ENCODE measurements at places on chromosomes 5 and 9.

DNA sequence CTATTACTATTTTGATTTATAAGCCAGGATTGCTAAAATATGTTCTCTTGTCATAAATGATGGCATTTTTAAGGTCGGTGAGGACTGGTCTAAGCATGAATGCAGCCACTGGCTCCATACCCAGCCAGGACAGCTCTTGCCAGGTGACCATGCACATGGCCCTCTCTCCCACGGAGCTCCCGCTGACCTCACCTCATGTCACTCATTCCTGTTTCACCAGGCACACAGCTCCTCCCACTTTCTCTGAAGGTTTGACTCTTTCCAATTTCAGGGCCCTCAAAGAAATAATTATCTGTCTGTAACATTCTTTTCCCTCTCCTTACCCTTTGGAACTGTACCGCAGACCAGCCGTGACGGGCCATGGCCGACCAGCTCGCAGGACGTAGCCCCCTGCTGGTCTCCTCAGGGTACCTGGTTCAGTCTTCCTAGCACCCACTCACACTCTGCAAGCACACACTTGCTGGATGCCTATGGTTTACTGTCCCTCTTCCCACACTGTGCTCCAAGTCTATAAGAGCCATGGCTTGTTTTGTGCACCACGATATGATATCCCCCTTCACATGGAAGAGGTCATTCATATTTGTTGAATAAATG lies 72.5 kb downstream of the LIFR start:
- DNase-seq: peak; percentile 26
- peaks cover 4% of the 10 kb centered on the region for H3K27me3 ChIP-seq
- H3K4me1 ChIP-seq: no peaks in the 10 kb centered on the region
- H3K27ac ChIP-seq: no peak overlapping the region
- no peaks in the 10 kb centered on the region for H3K36me3 ChIP-seq
- H3K4me3 ChIP-seq: no peak overlapping the region

DNA sequence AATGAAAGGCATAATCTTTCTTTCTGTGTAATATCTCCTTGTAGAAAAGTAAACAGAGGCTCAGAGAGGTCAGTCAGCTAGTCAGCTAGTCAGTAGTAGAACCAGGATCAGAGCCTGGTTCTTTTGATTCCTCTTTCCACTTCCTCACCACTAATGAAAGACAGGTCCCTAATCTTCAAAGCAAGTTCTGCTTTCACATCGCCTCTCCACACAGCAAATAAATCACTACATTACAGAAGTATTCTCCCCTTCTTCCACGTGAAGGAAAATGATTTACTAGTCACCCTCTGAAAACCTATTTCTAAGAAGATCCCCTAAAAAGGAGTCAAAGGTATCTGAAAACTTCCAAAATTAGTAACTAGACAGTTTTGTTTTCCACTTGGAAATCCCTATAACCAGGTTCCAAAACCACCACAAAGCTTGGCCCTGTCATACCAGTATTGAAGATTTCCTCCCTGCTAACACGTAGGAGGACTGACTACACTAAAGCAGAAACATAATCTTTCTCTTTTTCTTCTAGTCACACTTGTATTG lies 140.5 kb upstream of the TARS1 start:
- DNase-seq: no peak
- peaks cover 3% of the 10 kb centered on the region for H3K4me1 ChIP-seq
- no peaks in the 10 kb centered on the region for H3K27me3 ChIP-seq

DNA sequence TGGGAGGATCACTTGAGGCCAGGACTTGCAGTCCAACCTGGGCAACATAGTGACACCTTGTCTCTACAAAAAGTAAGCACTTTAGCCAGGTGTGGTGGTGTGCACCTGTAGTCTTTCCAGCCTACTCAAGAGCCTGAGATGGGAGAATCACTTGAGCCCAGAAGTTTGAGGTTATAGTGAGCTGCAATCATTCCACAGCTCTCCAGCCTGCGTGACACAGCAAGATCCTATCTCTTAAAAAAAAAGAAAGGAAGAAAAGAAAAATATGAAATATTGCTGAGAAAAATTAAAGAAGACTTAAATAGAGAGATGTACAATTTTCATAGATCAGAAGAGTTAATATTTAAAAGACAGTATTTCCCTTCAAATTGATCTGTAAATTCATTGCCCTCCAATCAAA lies 76.4 kb downstream of the SMIM15 start:
- DNase-seq: peak; percentile 46
- H3K27ac ChIP-seq: no peak overlapping the region
- no peak overlapping the region for H3K4me3 ChIP-seq
- no peaks in the 10 kb centered on the region for H3K36me3 ChIP-seq

GRCh38 chr5:107917983-107918382 lies 247.2 kb upstream of the EFNA5 start:
- DNase-seq: no peak
- no peaks in the 10 kb centered on the region for H3K4me1 ChIP-seq
- H3K4me3 ChIP-seq: no peak overlapping the region
- H3K27me3 ChIP-seq: no peaks in the 10 kb centered on the region
- H3K36me3 ChIP-seq: no peaks in the 10 kb centered on the region

DNA sequence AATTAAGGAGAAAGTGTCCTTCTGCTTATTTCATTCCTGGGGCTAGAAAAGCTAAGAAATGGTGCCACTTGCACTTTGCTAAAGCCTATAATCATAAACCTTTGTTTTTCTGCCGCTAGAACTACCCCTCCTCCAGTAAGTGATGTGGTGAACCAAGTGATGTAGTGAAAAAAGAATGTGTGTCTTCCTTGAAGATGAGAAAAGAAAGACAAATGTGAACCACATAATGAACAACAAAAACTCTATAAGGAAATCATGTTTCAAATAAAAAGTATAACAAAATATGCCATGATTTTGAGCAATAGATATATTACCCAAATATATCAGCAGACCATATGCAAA lies 179.0 kb upstream of the SGCD start:
- H3K27me3 ChIP-seq: no peaks in the 10 kb centered on the region
- no peaks in the 10 kb centered on the region for H3K4me1 ChIP-seq
- no peaks in the 10 kb centered on the region for H3K36me3 ChIP-seq

DNA sequence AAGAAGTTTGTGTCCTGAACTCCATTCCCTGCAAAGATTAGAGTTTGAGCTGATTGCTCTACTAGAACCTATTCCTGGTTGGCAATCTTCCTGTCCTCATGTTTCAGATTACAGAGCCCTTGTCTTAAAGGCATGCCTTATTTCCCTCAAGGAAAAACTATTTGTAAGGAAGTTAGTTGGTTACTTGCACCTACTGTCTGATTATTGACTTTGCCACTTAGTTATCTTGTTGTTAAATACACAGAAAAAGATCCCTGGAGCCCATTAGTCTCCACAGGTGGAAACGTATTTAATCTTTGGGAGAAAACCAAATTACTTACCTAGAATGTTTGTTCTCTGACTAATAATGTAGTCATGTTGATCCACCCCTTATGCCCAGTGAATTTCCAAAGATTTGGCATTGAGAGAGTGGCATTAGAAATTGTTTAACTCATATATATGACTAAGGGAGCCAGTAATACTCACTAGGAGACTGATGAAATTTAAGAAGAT lies 132.3 kb upstream of the ELL2 start:
- H3K27ac ChIP-seq: no peak overlapping the region
- no peak overlapping the region for H3K4me3 ChIP-seq
- no peaks in the 10 kb centered on the region for H3K27me3 ChIP-seq
- no peak for DNase-seq
- no peaks in the 10 kb centered on the region for H3K36me3 ChIP-seq
- H3K4me1 ChIP-seq: no peaks in the 10 kb centered on the region

DNA sequence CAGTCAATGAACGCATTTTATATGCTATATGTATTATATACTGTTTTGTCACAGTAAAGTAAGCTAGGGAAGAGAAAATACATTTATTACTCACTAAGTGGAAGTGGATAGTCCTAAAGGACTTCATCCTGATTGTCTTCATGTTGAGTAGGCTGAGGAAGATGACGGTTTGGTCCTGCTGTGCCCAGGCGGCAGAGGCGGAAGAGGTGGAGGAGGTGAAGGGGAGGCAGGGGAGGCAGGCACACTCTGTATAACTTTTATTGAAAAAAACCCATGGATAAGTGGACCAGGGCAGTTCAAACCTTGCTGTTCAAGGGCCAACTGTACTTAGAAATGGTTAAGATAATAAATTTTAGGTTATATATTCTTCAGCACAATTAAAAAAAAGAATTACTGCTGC lies 28.5 kb downstream of the TJP2 start:
- no peaks in the 10 kb centered on the region for H3K27me3 ChIP-seq
- DNase-seq: no peak
- no peak overlapping the region for H3K4me3 ChIP-seq
- H3K4me1 ChIP-seq: peaks cover 8% of the 10 kb centered on the region
- no peak overlapping the region for H3K27ac ChIP-seq

DNA sequence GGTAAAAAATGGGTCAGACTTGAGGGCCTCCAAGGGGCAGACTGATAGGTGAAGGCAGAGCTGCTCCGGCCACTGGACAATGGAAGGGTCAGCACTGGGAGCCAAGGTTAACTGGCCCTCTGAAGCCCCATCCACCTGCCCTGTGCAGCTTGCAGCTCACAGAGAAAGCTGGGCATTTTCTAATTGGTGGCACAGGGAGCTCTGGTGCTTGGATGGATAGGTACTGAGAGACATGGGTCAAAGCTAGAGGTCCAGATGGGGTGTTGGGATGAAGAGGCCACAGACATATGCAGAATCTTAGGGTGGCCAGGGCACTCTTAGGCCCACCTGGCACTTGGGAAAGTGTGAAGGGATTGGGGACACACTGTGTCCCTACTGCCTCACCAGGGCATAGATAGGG lies 29.5 kb upstream of the SARDH start:
- no peak overlapping the region for H3K27ac ChIP-seq
- H3K36me3 ChIP-seq: no peaks in the 10 kb centered on the region
- no peak overlapping the region for H3K4me3 ChIP-seq
- DNase-seq: no peak
- H3K27me3 ChIP-seq: no peaks in the 10 kb centered on the region
- no peaks in the 10 kb centered on the region for H3K4me1 ChIP-seq

DNA sequence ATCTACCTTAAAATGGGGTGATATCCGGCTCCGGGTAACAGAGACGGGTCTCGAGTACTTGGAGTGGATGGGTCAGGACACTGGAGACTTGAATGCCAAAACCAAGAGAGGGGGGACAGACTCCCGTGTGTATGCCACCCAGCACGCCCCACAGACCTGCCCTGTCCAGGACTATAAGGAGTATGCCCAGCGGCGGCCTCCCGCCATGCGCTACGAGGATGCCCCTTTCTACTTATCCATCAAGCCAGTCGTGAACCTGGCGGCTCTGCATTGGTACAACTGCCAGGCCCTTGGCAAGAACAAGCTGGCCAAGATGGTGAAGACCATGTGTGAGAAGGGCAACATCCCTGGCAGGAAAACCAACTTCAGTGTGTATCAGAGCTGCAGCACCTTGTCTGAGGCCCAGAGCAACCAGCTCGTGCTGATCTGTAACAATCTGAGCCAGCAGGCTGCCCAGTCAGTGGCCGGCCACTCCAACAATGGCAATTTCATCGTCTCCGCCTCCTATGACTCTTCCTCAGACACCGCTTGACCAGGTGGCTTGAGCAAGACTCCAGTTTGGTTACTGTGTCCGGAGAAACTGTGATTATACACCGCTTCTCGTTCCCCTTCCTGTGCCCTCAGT lies 99.4 kb downstream of the INIP start:
- no peaks in the 10 kb centered on the region for H3K4me1 ChIP-seq
- no peak overlapping the region for H3K4me3 ChIP-seq
- H3K27me3 ChIP-seq: no peaks in the 10 kb centered on the region
- H3K36me3 ChIP-seq: peaks cover 8% of the 10 kb centered on the region
- no peak for DNase-seq

GRCh38 chr9:90444609-90445204 lies 197.9 kb downstream of the DIRAS2 start:
- DNase-seq: no peak
- H3K27ac ChIP-seq: no peak overlapping the region
- no peak overlapping the region for H3K4me3 ChIP-seq
- no peaks in the 10 kb centered on the region for H3K4me1 ChIP-seq

DNA sequence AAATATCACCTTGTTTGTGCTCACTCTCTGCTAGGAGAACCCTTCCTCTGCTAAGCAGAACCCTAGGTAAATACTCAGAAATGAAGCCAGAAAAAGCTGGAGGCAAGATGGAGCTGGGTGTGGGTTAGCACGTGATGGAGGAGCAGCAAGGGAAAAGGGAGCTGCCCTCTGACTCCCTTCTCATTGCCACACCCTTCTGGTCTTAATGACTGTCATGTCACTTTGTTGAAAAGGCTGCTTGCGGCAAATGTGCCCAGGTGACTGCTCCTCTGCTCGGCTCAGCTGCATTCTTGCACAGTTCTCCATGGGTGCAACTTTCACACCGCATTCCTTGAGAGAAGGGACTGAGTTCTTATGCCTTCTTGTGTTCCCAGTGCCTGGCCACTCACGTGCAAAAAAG lies 36.4 kb upstream of the TBC1D2 start:
- DNase-seq: peak; percentile 38
- no peak overlapping the region for H3K4me3 ChIP-seq
- H3K36me3 ChIP-seq: no peaks in the 10 kb centered on the region
- no peak overlapping the region for H3K27ac ChIP-seq
- H3K4me1 ChIP-seq: peaks cover 15% of the 10 kb centered on the region
- H3K27me3 ChIP-seq: no peaks in the 10 kb centered on the region

- H3K27me3 ChIP-seq: no peaks in the 10 kb centered on the region
- no peak for DNase-seq
- no peaks in the 10 kb centered on the region for H3K36me3 ChIP-seq
- H3K27ac ChIP-seq: no peak overlapping the region
- no peaks in the 10 kb centered on the region for H3K4me1 ChIP-seq
Observed at GRCh38 chr5:112183103-112183711, 235.9 kb downstream of the EPB41L4A start.

- no peak for DNase-seq
- H3K4me1 ChIP-seq: no peaks in the 10 kb centered on the region
- H3K4me3 ChIP-seq: no peak overlapping the region
Observed at GRCh38 chr5:115978779-115979178, 16.5 kb downstream of the LVRN start.

DNA sequence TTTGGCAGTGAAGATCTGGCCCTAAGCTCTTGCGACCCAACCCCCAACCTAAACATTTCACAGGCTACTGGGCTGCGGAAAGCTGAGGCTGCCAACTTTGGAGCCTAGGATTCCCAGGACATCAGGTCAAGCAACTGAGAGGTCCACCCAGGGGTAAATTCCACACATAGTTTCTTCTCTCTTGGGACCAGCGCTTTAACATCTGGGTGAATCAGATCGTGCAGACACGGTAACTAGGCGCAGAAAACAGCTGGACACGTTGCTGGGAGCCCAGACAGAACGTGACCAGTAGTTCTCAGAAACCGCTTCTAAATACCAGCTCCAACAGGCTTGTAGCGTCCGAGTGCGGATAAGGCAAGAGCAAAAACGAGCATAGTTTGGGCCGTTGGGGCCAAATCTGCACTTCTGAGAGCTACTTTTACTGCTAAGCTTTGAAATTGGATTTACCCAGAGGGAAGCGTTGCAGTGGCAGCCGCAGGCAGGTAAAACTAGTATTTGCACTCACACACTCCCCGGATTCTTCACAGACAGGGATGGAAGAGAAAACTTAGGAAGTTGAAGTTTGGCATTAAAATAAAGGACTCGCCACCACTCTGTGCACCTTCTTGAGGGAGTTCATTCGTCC lies 11.8 kb downstream of the ITGA1 start:
- no peaks in the 10 kb centered on the region for H3K27me3 ChIP-seq
- peak overlapping the region; percentile 65 for H3K4me3 ChIP-seq
- H3K36me3 ChIP-seq: peaks cover 27% of the 10 kb centered on the region
- peaks cover 10% of the 10 kb centered on the region for H3K4me1 ChIP-seq

GRCh38 chr5:31823472-31823871 lies 184.5 kb downstream of the PDZD2 start:
- H3K4me3 ChIP-seq: no peak overlapping the region
- peaks cover 4% of the 10 kb centered on the region for H3K27me3 ChIP-seq
- DNase-seq: no peak
- H3K27ac ChIP-seq: no peak overlapping the region
- H3K4me1 ChIP-seq: no peaks in the 10 kb centered on the region
- no peaks in the 10 kb centered on the region for H3K36me3 ChIP-seq

All from K562 (cell line).